ENCODE measurements at places on chromosomes 1 and 21.

DNA sequence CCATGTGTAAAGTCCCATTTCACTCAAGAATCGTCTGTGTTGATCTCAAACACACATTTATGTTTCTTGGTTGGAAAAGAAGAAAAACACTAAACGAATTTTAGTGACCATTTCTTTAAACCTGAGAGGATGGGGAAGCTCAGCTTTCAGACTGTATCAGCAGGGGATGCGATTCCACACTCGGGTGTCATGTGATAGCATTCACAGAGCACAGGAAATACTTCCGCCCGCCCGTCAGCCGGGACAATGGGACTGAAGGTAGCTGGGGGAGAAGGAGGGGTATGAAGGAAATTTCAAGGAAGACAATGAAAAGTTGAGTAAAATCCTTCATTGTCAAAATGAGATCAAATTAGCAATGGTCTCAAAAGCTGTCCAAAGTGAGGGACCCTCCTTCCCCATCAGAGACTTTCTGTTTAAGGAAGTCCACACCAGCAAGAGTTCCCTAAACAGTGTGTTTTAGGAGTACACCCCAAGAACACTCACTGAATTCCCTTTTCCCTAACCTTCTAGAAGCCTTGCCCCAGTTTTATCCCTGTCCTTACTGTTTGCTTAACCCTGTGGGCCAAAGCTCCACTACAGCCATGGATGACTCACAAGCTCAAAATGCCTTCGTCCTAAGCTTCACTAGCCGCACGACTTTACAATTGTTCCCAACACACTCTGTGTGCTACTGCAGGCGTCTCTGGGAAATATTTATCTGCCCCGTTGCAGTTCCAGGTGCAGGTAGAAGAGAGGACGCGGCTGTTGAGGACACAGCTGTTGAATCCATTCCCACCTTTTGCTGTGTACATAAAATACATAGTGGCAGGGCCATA, 51.4 kb upstream of the SIM2 start:
- DNase-seq = peak; percentile 73

DNA sequence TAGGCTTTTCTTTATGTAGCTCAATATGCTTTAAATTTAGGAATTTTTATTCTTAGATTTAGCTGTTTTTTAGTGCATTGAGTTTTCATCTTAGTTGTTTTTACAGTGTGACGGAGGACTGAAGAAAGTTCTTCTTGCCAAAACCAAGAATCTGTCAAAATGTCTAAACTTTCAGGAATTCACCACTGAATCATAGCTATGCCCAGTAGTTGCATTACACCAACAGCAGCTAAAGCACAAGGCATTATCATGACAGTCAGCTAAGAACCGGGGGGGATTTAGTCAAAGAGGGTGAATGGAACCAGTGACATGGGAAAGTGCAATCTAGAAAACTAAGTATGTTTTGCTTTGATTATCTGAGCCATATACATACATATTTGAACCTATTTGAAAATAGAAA, 6.5 kb upstream of the C1orf146 start:
- DNase-seq = no peak

DNA sequence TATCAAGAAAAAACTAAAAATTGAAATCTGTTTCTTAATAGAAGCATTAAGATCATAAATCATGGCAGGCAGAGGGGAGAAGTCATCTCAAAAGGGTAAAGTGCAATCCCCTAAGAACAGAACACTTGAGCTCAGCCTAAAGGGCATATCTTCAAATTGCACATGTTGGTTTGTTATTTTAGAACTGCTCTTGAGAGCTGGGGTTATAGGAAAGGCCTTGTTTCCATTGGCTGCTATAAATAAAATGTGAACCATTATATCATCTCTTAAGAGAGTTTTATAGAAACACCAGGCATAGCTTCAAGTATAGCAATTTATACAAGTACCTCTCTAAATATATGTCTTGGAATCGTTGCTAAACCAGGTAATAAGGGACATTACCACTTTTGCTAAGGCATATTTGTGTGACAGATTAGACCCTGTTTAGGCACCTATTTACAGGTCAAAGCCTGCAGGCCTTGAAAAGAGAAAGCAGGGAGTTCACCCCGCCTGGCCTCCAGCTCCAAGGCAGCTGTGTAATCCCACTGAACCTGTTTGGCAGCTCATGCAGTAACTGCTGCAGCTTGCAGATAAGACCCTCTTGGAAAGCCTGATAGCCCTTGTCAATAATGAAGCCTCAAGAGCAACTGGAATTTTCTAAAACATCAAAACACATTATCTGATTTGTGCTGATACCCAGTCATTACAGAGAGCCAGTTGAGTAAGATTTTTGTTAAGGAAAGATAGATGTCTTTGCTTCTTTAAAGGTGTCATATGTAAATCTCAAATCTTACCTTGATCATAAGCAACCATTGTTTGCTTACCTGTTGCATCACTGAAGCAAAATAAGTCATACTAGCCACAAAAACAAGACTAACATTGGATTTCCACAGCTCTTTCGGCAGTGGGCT, 24.2 kb upstream of the SYDE2 start:
- DNase-seq = no peak

GRCh38 chr1:110675060-110675791, 486 bp upstream of the KCNA3 start:
- no peak for DNase-seq

GRCh38 chr1:85199667-85200462, 951 bp downstream of the SYDE2 start:
- DNase-seq = peak; percentile 0

- peak; percentile 44 for DNase-seq
Observed at GRCh38 chr1:238485912-238486209, 595.1 kb upstream of the ZP4 start.

GRCh38 chr1:179205284-179205683, 24.2 kb downstream of the ABL2 start:
- no peak for DNase-seq
